Spinal cord (tissue), 10 donors: ENCODE measurements at places on chromosomes 5 and 9.
A peak's percentile ranks its signal among the peaks of the same experiment; 100 is the strongest.

GRCh38 chr5:34494111-34494755, 161.9 kb upstream of the RAI14 start:
- DNase-seq, result no peak

DNA sequence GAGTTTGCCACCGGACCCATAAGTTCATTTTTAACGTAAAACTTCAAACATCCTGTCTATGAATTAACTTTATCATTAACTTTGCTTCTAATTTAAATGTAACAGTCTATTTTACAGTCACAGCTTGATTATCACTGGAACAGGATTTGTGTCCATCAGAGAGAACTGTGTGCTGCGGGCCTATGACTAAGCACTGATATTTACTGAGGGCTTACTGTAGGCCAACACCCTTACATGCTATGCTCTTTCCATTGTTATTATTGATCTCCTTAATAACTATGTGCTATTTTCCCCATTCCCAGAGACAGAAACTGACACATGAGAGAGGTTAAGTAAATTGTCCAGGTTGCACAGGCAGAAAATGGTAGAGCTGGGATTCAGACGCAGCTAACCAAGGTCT, 24.0 kb upstream of the GPR151 start:
- no peak for DNase-seq

- DNase-seq, result no peak
Measured at GRCh38 chr5:115842089-115842935, 577 bp downstream of the AP3S1 start.

- no peak for DNase-seq
Measured at GRCh38 chr9:129762985-129763926, 10.4 kb upstream of the PTGES start.

DNA sequence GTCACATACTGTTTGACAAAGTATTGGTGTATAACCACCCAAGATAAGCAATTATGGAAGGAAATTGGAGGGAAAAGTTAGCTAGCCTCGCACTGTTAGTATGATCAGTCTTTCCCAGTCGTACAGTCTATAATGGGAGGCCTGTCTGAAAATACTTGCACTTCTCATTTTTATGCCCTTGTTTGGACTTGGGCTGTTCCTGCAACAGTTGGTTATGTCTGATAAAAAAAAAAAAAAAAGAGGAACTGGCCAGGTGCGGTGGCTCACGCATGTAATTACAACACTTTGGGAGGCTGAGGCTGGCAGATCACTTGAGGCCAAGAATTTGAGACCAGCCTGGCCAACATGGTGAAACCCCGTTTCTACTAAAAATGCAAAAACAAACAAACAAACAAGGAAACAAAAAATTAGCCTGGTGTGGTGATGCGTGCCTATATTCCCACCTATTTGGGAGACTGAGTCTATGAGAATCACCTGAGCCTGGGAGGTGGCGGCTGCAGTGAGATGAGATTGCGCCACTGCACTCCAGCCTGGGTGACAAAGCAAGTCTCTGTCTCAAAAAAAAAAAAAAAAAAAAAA, 58.3 kb upstream of the ANKRD33B start:
- no peak for DNase-seq

GRCh38 chr9:123357743-123358059, 1.7 kb downstream of the CRB2 start:
- no peak for DNase-seq

DNA sequence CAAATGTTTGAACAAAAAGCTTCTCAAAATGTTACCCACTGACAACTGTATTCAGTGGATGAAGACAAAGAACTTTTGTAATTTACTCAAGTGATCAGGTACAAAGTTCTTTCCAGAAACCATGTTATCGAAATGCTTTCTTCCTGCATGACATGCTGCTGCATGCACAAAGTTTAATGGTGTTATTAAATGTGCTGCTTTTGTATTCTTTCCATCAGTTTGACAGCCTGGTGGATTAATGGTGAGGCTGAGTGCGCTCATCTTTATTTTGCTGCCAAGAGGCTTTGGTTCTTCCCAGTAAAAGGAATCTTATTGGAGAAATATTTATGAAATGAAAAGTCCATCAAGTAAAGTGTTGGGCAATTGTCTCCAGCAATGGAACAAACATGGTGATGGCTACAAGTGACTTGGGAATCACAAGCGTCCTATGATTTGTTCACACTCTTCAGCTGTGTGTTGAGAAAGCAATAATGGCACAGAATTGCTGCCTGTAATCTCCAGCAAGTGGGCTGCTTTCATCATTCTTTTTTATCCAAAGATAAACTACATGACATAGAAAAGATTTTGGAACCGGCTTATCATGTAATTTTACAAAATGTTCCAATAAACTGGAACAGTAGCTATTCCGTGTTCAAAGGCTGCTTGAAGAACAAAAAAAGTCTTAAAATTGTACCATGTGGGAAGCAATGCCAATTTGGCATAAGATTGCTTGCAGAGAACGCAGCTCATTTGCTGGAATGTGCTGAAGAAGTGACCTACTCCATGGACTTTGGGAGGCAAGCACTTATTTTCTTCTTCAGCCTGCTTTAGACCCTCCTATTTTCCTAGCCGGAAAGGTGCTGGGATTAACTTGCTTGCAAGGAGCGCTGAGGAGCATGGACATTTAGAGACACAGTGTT, 153.1 kb downstream of the HSD17B3 start:
- no peak for DNase-seq

GRCh38 chr5:133818031-133818431, 150.4 kb downstream of the C5orf15 start:
- no peak for DNase-seq

- DNase-seq, result no peak
Measured at GRCh38 chr5:56798521-56798920, 16.8 kb upstream of the MAP3K1 start.

DNA sequence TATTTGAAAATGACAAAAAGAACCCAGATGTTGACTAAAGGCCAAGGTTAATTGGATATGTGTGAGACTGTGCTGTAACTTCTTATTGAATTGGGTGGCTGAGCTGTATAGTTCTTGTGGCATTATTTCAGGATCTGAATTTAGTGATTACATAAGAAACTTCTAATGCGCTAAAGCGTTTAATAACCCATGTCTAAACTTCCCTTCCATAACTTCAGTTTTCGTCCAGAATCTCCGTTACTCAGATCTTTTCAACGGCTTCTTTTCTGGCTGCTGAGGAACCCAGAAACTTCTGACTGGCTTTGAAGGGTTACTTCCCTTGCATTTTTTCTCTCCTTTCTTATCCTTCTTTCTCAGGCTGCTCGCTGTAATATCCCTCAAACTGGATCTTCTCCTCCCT, 28.1 kb upstream of the C9orf72 start:
- no peak for DNase-seq

DNA sequence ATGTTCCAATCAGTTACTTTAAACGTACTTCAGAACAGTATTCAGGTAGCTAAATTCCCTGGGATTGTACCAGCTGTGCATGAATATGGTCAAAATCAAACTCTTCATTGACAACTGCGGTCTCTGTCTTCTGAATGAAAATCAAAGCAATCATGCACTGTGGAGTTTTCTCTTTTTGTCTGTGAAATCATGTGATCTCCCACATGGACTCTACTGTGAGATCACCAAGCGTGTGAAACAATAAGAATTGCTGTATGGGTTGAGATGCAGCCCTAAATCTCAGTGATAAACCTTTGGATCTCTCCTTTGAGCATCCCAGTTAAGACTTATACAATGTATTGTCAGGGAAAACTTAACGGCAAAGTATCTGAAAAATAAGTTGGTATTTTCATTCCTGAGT, 6.1 kb downstream of the NRG2 start:
- DNase-seq, result peak; percentile 5

GRCh38 chr5:175657593-175658271, at the start of gene HRH2:
Gene HRH2 (plus strand): TSS chr5:175658071. CDS start chr5:175683234, 25,163 bp downstream.
- peak; percentile 27 for DNase-seq

GRCh38 chr5:175388531-175388930, 55.5 kb downstream of the DRD1 start:
- DNase-seq, result no peak

DNA sequence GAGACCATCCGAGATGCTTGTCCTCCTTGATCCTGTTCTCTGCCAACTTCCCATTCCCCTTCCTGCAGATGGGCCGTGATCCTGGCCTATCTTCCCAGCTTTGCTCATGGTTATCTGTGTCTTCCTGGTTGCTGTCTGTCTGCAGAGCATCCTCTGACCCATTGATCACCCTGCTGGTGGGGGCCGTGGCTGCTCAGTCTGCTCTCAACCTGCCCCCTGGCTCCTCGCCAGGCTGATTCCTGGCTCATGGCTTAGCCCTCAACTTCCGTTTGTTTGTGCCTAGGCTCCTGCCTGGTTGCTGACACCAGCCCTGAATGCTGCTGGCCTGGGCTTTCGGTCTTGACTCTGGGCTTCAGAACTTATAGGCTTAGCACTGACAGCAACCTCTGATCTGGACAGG, 67.1 kb upstream of the SMIM15 start:
- no peak for DNase-seq

DNA sequence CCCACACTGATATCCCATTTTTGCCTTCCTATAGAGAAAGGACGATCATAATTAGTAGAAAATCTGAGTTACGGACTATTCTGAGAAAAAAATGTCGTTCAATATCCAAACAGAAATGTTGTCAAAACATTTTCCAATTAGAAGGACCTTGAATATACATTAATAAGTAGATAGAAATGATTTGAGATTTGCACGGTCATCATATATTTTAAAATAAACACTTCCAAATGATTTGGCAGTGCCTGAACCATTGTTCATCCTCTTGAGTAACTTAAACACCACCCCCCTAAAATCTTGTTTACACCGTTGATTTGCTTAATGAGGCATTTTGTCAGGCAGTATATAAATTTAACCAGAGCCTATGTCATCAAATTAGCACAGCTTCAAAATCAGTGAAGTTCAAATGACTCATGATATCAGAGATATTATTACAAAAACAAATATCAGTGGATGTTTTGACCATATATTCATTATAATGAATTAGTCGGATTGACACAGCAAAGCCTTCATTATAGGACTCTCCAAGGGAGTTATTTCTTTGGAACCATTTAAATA, 105.0 kb downstream of the ACTL7B start:
- no peak for DNase-seq

DNA sequence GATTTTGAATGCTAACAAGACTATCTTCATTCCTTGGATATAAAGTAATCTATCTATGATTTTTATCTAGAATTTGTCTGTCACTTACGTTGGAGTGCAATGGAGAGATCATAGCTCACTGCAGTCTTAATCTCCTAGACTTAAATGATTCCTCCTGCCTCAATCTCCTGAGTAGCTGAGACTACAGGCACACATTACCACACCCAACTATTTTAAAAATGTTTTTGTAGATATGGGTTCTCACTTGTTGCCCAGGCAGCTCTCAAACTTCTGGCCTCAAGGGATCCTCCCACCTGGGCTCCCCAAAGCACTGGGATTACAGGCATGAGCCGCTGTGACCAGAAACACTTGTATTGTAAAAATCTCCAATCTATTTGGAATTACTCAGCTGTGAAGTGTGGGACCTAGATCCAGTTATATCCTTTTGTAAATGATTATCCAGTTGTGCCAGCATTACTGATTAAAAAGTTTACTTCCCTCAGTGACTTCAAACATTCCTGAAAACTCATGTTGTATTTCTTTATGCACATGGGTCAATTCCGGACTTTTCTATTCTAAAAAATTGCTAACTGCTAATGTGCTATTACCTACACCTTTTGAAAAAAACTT, 1793.8 kb upstream of the WWC1 start:
- DNase-seq, result no peak

DNA sequence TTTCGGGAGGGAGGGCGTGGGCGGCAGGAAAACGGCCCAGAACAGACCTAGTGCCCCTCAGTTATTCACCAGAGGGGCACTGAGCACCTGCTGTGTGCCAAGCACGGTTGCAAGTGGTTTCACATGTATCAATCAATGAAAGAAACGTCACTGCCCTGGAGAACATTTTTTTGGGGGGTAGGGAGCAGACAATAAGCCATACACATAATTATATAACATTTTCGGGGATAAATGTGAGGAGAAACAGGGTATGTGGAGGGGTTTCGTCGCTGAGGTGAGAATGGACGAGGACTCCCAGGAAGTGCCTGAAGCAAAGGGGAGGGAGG, 444 bp upstream of the ZNF354A start:
- no peak for DNase-seq

DNA sequence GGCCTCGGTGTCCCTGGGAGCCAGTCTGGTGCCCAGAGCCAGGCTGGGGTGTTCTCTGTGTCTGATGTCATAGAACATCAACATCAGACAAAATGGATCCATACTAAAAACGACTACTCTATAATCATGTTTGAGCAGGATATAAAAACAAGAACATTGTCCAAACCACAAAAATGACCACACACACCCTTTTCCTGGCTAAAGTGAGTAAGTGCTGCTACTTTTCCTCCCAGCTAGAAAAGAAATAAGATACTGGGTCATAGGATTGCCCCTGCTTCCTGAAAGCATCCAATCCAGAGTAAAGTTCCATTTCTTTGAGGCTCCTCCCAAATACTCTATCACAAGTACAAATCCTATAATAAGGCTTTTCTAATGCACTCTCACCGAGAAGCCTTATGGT, 19.7 kb upstream of the TRAF1 start:
- DNase-seq, result no peak

DNA sequence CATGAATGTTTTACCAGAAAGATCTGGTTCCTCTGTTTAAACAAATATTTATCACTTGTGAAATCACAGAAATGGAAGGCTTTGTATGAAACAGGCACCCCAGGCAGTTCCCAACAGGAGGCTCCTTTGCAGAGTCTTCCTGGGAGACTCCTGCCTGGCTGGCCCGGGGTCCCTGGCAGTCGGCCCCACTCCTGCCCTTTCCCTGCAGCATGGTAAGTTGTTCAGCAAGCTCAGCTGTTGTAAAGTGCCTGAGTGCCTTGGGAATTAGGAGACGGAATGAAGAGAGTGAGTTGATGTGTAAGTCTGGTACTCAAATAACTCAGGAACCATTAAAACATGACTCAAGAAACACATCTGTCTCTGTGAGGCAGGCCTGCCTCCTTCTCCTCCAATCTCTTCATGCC, 17.5 kb upstream of the LHFPL2 start:
- no peak for DNase-seq

DNA sequence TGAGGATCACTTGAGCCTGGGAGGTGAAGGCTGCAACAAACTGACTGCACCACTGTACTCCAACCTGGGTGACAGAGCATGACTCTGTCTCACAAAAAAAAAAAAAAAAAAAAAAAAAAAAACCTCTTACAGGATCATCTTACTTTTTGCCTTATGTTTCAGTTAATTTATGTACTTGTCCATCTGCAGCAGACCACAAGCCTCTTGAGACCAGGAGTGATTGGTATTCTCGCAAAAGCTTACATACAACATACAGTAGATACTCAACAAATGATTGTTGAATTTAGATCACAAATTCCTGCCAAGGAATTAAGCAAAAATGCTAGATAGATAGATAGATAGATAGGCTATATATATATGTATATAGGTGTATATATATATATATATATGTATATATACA, 12.4 kb downstream of the CEMIP2 start:
- DNase-seq, result no peak

- no peak for DNase-seq
Measured at GRCh38 chr5:125152044-125152443, 405.6 kb upstream of the ZNF608 start.

- DNase-seq, result no peak
Measured at GRCh38 chr5:18778225-18778624, 1144.0 kb downstream of the TAF11L14 start.
